Astrocyte (in vitro differentiated cells and primary cell): ENCODE measurements at places on chromosomes 1 and 21.

- DNase-seq, result no peak
These were observed 351.4 kb downstream of the NPHP4 start for GRCh38 chr1:5640845-5641244.

DNA sequence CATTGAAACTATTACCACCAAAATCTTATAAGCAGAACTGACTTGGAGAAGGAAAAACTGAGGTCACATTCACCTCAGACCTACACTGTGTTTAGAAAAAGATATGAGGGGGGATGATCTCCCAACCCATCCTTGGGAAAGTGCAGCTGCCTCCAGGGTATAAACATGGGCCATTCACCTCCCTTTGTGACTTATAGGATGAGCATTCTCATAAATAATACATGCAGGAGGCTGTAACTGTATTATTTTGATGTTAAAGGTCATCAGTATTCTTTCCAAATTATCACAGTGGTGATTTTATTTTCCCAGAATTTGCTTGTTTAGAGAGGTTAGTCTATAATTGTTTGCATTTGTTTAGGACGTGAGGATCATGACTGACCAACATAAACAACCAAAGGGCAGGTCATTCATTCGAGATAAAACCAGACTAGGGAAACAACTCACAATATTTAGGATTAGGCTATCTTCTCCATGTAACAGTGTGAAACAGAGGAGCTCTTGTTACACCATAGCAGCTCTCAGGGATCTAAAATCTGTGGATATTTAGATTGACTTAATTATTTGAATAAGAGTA is 109.2 kb upstream of the NR5A2 start:
- no peak for DNase-seq

DNA sequence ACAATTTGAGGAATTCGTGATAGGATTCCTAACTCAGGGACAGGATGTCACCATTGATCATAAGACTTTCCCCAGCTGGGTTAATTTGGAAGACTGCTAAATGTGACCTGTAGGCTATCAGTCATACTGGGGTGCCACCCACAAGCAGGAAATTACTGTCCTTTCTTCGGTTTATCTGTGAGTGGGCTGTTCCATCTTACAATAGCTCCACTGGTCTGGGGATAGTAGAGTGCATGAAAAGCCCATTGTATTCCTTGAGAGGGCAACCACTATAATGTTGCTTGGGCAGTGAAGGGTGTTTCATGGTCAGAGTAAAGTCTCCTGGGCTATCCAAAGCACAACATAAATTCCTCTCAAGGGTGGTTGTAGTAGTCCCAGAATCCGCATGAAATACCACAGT is 1523.0 kb upstream of the B3GALT2 start:
- no peak for DNase-seq

DNA sequence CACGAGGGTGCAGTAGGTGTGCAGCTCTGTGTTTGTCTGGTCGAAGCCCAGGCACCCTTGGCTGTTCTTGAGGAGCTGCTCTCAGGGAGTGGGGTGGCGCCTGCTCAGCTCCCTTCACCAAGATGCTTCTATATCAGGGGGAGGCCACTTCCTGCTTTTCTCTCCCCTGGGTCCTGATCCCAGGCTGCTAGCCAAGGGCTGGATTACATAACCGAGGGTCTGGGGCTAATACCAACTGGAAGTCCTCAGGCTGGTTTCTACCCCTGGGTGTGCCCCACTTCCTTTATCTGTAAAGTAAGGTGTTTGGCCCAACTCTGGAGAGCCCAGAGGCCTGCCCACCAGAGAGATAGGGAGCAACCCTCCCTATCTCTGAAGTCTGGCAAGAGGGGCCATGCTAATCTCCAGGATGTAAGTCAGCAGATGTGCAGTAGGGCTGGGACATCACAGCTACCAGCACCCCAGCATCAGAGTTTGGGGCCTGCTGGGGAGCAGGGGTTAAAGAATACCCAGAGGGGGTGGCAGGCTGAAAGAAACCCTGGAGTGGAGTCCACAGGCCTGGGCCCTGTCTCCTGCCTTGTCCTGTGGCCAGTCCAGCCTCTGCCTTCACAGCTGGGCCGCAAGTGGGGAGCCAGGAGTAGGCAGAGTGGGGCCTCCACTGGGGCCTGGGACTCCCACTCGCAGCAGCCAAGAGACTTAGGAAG is 2.1 kb downstream of the SELENBP1 start:
- DNase-seq, result no peak

GRCh38 chr1:8629241-8630091 is 188.0 kb downstream of the RERE start:
- peak; percentile 33 for DNase-seq

DNA sequence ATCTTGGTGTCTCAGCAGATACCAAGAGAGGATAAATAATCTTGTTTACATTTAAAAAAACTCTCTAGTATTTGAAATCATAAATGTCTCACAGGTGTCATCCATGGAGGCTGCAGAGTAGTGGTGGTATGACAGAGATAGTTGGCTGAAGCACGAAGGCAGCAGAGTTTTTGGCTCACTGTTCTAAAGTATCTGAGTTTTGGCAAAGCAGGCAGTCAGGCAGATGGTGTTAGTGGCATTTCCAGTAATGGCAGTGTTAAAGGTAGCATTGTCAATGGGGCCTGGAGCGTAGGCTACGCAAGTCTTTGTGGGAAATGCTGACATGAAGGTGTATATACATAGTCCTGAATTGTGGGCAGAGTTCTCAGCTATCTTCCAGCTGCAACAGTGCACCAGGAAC is 68.5 kb upstream of the HSD17B7 start:
- no peak for DNase-seq

GRCh38 chr1:61081144-61081685 is 1.1 kb upstream of the NFIA start:
- no peak for DNase-seq

DNA sequence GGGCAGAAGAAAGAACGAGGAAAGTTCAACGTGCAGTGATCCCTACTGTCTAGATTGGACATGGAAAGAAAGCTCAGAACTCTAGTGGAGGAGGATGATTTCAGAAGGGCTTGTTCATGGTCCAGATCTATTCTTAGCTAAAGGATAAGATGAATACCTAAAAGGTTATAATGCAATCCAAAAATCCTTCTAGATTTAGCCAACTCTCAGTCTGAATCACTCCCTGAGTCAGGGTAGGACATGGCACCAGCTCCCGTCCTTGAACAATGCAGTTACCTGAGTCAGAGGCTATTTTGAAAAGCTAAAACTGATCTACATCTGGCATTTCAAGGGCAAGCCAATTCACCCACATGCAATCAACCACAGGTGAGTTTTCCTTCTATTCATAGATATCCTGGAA is 38.8 kb upstream of the HIVEP3 start:
- peak; percentile 91 for DNase-seq
